ENCODE measurements at places on chromosomes 13 and 19.

GRCh38 chr19:34327851-34328250 lies 37.1 kb upstream of the GPI start:
- no peak for DNase-seq

- no peak for DNase-seq
These were observed 71.5 kb downstream of the DNAJC15 start for GRCh38 chr13:43094901-43095300.

- DNase-seq = no peak
These were observed 177.2 kb downstream of the LMO7 start for GRCh38 chr13:75813323-75813722.

- DNase-seq = no peak
These were observed 2715.0 kb upstream of the PCDH20 start for GRCh38 chr13:64130600-64130999.

GRCh38 chr13:78383071-78383484 lies 220.3 kb downstream of the POU4F1 start:
- no peak for DNase-seq

- DNase-seq = no peak
These were observed 58.2 kb downstream of the CDADC1 start for GRCh38 chr13:49305792-49306425.

GRCh38 chr19:43300876-43301765 lies 31.8 kb upstream of the PSG9 start:
- DNase-seq = no peak

GRCh38 chr19:11649941-11650340 lies 52.7 kb downstream of the ZNF627 start:
- DNase-seq = no peak

GRCh38 chr19:39679056-39679790 lies 23.5 kb downstream of the LGALS16 start:
- DNase-seq = peak; percentile 41

GRCh38 chr19:6491802-6492592 lies 10.1 kb downstream of the TUBB4A start:
- DNase-seq = no peak

DNA sequence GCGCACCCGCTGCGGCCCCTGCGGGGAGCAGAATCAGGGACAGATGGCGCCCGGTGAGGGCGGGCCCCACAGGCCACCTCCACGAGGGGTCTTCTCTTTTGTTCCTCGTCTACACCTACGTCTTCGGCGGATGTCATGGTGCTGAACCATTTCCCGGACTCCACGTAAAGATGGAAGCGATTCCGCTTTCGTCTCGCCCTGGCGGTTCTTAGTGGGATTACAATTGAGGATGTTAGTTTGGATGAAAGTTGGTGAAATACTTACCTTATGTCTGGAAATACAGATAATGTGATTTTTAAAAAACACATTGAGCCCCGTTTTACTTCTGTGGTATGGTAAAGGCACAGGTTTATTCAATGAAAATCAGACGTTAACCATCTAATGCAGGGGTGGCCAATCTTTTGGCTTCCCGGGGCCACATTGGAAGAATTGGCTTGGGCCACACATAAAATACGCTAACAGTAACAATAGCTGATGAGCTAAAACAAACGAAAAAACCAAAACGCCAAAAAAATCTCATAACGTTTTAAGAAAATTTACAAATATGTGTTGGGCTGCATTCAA lies 1.4 kb upstream of the ZMYM5 start:
- DNase-seq = no peak

GRCh38 chr13:110258876-110259631 lies 47.9 kb downstream of the COL4A1 start:
- no peak for DNase-seq

- DNase-seq = no peak
These were observed 154.2 kb downstream of the DIAPH3 start for GRCh38 chr13:60009300-60010253.

DNA sequence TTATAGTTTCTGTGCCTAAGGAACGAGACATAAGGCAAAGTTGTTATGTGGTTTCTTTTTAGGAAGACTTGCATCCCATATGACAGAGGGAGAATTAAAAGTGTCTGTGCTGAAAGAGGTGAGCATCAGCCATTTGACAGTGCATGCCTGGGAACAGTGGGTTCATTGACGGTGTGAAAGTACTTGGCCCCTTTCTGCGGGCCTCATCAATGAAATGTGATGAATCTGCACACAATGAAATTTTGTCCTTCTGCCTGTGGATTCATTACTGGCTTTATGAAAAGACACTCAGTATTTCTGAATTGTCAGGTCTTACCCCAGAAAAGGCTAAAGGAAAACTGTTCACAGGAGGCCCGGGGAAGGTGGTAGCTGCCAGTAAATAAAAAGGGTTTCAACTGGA lies 295.8 kb downstream of the FOXO1 start:
- DNase-seq = no peak

DNA sequence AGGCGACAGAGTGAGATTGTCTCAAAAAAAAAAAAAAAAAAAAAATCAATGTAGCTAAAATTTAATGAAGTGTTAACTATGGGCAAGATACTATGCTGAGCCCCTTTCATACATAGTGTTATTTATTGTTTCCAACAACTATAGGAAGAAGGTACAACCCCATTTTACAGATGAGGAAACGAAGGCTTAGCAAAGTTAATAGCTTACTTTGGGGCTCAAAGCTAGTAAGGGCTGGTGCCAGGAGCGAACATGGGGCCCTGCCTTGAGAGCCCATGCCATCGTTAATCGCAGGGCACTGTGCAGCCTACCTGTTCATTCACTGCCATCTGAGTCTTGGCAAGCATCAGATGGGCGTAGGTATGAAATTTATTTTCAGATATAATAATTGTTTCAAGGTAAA lies 1.9 kb upstream of the FRY start:
- no peak for DNase-seq

GRCh38 chr19:16645140-16645539 lies 14.8 kb downstream of the SMIM7 start:
- no peak for DNase-seq

DNA sequence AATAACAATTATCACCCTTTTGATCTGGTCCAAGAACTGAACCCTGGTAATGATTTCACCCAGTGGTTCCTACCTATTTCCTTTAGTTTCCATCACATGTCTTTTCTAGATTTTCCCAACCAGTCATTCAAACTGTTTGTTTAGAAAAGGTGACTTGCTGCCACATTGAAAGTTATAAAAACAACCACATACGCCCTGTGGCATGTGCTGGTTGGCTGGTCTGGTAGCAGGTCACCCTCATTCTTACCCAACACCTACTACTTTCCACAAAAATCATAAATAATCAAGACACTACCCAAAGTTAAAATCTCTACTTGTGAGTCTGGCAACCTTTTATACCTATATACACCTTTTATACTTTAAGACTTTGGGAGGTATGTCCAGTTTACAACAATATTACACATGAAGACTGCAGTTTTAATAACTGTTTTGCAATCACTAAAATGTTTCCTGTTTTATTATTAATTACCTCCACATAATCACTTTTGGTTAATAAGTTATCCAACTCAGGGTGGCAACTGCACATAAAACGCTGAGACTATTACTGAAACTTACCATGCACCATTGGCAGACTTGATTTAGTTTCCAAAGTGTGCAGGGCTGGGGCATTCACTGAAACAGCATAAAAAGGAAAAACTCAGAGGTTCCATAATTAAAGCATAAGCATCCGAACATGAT lies 38.9 kb downstream of the DZIP1 start:
- DNase-seq = no peak

GRCh38 chr19:48819366-48819816 lies 8.6 kb upstream of the BCAT2 start:
- no peak for DNase-seq

DNA sequence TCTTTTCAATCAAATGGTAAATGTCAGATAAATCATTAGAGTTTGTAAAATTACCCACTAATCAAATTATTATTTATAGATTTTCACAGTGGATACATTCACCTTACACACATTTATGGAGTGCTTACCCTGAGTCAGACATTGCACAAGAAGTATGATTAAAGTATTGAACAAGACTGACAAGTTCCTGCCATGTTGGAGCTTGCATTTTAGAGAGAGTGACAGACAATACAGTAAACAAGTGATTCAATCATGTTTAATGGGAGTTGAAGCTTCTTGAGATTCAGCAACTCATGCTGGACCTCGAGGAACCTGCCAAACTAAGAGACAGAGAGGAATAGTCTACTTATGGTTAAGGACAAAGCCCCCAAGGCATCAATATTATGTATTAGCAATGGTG lies 487.8 kb downstream of the PCDH17 start:
- no peak for DNase-seq

- DNase-seq = no peak
These were observed 18.4 kb upstream of the IL17D start for GRCh38 chr13:20685092-20685491.

GRCh38 chr19:49549045-49549444 lies 21.2 kb downstream of the RCN3 start:
- DNase-seq = no peak

DNA sequence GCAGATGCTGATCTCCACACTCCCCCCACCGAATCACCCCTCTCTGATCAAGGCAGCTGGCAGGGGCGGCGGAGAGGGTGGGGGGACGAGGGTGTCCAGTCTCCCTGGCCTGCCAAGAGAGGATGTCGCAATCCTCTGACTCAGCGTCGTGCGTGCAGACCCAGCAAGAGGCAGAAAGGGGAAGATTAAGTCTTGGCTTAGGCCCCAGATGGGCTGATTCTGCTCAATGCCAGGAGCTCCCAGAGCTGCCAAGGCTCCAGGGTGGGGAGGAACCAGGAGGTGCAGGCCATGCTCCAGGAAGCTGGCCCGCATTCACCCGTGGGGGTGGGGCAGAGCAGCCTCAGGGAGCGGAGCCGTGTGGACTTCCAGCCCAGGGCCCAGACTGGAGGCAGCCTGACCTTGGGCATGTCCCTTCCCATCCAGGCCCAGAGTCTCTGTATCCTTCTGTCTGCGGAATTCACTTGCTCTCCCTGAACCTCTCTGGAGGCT lies 6.6 kb upstream of the BCL3 start:
- DNase-seq = no peak

DNA sequence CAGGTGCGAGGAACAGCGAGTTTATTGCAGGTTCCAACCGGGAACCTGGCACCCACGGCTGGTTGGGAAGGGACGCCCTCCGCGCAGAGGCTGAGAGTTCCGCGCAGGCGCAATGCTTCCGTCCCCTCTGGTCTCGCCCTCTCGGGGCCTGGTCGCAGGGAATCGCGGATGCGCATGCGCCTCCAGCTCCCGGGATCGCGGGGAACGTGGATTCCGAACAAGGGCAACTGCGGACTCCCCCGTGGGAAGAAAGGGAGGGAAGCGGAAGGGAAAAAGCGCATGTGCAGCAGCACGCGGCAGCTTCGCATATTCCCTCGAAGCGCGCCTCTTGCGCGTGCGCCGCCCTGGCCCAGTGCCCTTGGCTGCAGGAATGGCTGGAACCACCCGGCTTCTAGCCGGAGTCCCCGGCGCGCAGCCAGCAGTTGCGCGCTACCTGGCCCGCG lies 1.1 kb downstream of the TSSK6 start:
- DNase-seq = no peak

DNA sequence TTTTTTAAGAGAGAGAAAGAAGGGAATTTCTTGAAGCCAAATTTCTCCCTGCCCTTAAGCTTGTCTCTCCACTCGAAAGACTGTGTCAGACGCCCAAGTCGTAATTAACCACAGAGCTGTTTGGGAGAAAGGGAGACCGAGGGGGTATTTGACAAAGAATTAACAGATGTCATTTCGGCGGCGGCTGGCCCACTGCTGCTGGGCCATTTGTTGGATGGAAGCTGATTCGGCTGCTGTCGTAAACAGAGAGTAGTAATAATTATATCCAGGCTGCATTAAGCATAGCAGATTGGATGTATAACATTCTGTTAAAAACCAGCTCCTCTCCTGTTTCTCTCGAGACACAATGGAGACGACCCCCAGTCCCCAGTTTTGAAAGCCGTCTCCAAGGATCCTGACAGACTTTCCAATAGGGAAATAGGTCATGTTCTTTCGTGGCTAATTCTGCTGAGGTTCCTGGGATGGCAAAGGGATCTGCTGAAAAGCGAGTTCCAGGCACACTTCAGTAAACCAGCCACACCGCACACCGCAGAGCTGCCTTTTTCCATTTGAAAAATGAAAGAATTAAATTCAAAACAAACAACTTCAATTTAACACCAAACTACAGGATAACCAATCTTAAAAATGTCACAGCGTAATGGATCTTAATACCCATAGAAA lies 71.5 kb downstream of the KCTD15 start:
- DNase-seq = no peak

GRCh38 chr19:16036941-16037340 lies 39.4 kb upstream of the TPM4 start:
- no peak for DNase-seq

DNA sequence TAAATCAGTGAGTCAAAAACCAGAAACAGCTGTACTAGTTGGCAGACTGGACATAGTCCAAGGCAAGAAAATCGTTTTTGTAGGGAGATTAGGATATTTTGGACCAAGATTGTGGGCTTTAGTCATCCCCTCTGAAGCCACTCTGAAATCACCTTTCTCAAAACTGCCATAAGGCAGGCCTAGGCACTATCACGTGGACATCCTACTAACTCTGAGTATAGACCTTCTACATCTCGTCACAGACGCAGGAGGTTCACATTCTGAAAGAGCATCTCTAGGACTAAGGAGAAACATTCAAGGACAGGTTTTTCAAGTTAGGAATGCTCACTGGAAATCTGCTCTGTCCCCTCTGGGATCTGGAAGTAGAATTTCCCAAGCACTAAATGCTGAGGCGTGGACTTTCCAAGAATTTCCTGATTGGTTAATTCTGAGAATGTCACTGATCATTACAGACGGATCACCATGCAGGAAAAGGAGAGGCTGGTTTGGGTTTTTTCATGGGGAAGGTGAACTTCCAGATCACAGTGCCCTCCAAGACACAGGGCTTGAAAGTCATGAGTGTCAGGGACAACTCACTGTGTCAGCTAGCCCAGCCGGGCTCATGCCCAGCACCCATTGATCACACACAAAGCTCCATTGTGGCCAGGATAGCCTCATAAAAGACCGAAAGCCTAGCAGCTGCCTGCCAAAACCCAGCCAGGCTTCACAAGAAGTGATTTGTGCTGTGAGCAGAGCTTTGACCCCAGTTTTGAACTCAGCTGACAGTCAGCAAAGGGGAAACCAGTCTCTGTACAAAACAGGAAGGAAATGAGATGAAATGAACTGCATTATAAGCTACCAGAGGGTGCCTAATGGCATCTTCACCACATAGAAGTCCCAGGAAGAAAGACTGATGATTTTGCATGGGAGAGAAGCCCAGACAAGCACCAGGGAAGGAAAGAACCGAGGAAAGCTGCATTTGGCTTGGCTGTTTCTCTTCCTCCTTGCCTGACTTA lies 2.7 kb upstream of the RUBCNL start:
- no peak for DNase-seq

DNA sequence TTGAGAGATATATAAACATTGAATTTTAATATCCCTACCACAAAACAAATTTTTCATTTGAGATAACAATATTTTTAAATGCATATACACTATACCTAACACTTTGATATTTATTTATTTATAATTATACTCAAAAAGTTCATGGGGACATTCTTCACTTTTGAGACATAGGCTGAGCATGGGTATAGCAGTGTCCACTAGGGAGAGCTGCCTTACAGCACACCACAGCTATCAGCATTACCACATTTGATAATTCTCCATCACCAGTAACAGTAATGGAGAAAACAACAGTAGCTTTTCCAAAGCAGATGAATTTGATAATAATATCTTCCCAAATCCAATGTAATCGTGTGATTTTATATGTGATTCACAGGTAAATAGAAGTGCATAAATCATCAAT lies 626.1 kb downstream of the DACH1 start:
- DNase-seq = no peak
